ENCODE measurements at places on chromosomes 1 and 21.

DNA sequence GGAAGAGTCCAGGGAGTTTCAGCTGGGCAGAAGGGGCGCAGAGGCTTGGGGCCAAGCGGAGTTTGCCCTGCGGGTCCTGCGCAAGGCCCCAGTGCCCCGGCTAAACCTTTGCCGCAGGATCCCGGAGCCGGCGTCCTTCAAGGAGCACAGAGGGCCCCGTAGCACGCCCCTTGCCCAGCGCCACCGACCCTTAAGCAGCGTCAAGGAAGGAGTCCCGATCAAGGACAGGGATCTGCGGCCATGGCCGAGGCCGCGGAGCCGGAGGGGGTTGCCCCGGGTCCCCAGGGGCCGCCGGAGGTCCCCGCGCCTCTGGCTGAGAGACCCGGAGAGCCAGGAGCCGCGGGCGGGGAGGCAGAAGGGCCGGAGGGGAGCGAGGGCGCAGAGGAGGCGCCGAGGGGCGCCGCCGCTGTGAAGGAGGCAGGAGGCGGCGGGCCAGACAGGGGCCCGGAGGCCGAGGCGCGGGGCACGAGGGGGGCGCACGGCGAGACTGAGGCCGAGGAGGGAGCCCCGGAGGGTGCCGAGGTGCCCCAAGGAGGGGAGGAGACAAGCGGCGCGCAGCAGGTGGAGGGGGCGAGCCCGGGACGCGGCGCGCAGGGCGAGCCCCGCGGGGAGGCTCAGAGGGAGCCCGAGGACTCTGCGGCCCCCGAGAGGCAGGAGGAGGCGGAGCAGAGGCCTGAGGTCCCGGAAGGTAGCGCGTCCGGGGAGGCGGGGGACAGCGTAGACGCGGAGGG is 520 bp downstream of the CLIC6 start:
- ATAC-seq, result peak; percentile 55

DNA sequence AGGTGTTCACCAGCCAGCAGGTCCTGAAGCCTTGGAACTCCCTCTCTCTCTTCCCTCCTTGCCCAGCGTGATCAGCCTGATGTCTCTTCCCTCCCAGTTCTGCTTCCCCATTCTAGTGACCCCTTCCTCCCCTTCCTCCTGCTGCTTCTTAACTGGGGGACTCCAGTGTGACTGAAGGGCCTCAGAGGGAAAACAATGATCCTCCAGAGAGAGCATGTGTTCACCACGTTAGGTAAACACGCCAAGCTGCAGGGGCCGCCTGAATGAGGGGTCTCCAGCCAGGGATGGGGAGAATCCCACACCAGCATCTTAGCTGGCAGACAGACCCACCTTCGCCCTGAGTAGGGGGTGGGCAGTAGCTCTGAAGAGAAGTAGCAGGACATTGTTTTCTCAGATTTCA is 124.8 kb downstream of the TMEM53 start:
- ATAC-seq, result no peak

DNA sequence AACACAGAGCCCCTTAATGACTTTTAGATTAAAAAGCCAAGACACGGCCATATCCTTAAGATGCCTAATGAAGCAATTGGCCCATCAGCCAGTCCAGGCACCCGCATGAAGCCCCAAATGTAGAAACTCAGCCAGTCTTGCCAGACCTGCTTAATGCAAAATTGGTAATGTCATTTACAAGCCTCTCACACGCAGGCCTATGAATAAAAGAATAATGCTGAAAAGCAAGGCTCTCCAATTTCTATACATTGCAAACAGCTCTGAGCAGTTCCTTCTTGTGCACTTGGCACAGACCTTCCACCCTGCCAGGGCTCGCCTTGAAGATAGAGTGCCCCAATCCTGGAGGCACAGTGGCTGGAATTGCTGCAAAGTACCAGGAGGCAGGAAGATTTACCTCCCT is 498.9 kb downstream of the NPHP4 start:
- no peak for ATAC-seq

DNA sequence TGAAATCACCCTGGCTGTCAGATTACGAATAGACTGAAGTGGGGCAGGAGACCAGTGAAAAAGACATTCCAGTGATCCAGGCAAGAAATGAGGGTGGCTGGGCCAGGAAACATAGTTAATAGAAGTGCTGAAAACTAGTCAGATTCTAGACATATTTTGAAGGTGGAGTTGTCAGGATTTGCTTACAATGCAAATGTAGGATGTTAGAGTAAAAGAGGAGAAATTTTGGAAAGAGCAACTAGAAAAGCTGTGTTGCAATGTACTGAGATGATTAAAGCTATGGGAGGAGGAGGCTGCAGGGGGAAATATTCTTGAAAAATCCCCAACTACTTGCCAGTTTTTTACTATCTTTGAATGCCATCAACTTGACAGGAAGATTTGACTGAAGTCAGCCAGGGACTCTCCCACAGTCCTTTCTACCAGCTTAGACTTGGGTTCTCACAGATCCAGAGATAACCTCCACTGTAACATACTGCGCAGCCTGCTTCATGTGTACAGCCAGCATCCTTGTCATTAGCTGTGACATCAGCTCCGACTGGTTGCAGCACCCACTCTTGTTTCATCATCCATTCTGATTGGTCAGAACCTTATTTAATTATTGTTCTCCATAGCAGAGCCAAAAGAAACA is 109.7 kb downstream of the TSEN15 start:
- ATAC-seq, result peak; percentile 45

GRCh38 chr1:176745945-176746344 is 283.0 kb downstream of the PAPPA2 start:
- no peak for ATAC-seq

DNA sequence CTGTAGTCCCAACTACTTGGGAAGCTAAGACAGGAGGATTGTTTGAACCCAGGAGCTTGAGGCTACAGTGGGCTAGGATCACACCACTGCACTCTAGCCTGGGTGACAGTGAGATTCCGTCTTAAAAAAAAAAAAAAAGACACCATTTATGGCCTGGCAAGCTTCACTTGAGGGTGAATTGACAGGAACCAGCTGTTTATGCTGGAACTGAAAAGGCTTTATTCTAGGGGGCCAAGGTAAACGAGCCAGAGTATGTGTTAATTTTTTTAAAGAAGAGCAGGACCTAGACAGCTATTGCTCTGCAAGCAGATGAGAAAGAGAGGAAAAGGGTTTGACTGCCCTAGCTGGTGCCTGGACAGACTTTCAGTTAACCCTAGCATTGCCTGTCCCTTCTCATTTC is 37.0 kb downstream of the S100A6 start:
- no peak for ATAC-seq

- ATAC-seq, result no peak
Observed at GRCh38 chr21:29777160-29777559, 162.6 kb downstream of the GRIK1 start.

- no peak for ATAC-seq
Observed at GRCh38 chr1:10888291-10888690, 91.8 kb upstream of the CASZ1 start.

Measured in activated CD4-positive, CD25-positive, alpha-beta regulatory T cell treated with anti-CD3 and anti-CD28 coated beads, Interleukin-2, amount 50 U/mL, for 24 hours (primary cell).